Placental epithelial cell (primary cell): ENCODE measurements at places on chromosomes 7 and 10. TPM values are rescaled to one million over a fixed set of nuclear protein-coding genes. Genes with fewer than 3 reads are reported as not detected.

The TMEM196 gene
- total RNA-seq, result not detected in 2 replicates

The TBXAS1 gene
- total RNA-seq, result 1.6 and 5.0 TPM in 2 replicates

The FANK1 gene
- total RNA-seq, result 11.9 and 30.2 TPM in 2 replicates

The OTUD1 gene
- 10.6 and 25.2 TPM in 2 replicates for total RNA-seq

The CNPY1 gene
- not detected in 2 replicates for total RNA-seq

The PIP gene
- total RNA-seq, result not detected in 2 replicates

The SVIL gene
- total RNA-seq, result 63.5 and 90.7 TPM in 2 replicates

The MMP21 gene
- 0.11 TPM in 1 of 2 replicates, not detected in the other for total RNA-seq

The MUC12 gene
- under 0.01 and 0.98 TPM in 2 replicates for total RNA-seq

The SPAM1 gene
- total RNA-seq, result not detected in 2 replicates

The MOGAT3 gene
- not detected in 2 replicates for total RNA-seq

The RAPGEF5 gene
- 0.79 and 1.1 TPM in 2 replicates for total RNA-seq

The CDNF gene
- total RNA-seq, result 2.0 and 2.7 TPM in 2 replicates

The CALML3 gene
- not detected in 2 replicates for total RNA-seq

The MIOS gene
- 29.1 and 39.4 TPM in 2 replicates for total RNA-seq

The NYAP1 gene
- 0.87 and 2.0 TPM in 2 replicates for total RNA-seq

The CYP3A5 gene
- total RNA-seq, result under 0.01 TPM in 1 of 2 replicates, not detected in the other

The TFR2 gene
- total RNA-seq, result 1.2 and 1.7 TPM in 2 replicates

The SRGN gene
- 0.39 TPM in 1 of 2 replicates, not detected in the other for total RNA-seq

The SNCG gene
- total RNA-seq, result 1.3 and 1.6 TPM in 2 replicates

The C7orf57 gene
- 0.11 and 0.39 TPM in 2 replicates for total RNA-seq

The DAGLB gene
- total RNA-seq, result 36.5 and 41.1 TPM in 2 replicates

The SPDYE16 gene
- under 0.01 and 0.39 TPM in 2 replicates for total RNA-seq

The GIMAP1 gene
- not detected in 2 replicates for total RNA-seq

The BAG3 gene
- total RNA-seq, result 38.1 and 42.5 TPM in 2 replicates

The RADIL gene
- under 0.01 TPM in 1 of 2 replicates, not detected in the other for total RNA-seq

The PRSS2 gene
- not detected in 2 replicates for total RNA-seq

The NEURL1 gene
- total RNA-seq, result 5.5 and 10.0 TPM in 2 replicates

The UNC5B gene
- total RNA-seq, result 0.39 and 0.87 TPM in 2 replicates

The ZNF12 gene
- total RNA-seq, result 20.4 and 27.5 TPM in 2 replicates

The PLXDC2 gene
- total RNA-seq, result 19.6 and 20.2 TPM in 2 replicates

The FAM25C gene
- 20.6 TPM in 1 of 2 replicates, not detected in the other for total RNA-seq

The SFXN2 gene
- 2.9 and 4.3 TPM in 2 replicates for total RNA-seq

The GALNT17 gene
- total RNA-seq, result 0.79 TPM in 1 of 2 replicates, not detected in the other

The UCN3 gene
- not detected in 2 replicates for total RNA-seq

The AMZ1 gene
- 11.0 and 16.2 TPM in 2 replicates for total RNA-seq

The MRC1 gene
- under 0.01 and 0.11 TPM in 2 replicates for total RNA-seq

The PAX4 gene
- not detected in 2 replicates for total RNA-seq

The SPDYE2 gene
- total RNA-seq, result not detected in 2 replicates

The HEPACAM2 gene
- total RNA-seq, result not detected in 2 replicates

The PRSS1 gene
- not detected in 2 replicates for total RNA-seq

The LHFPL3 gene
- not detected in 2 replicates for total RNA-seq

The AKR1C4 gene
- total RNA-seq, result not detected in 2 replicates

The ZC3HAV1L gene
- 50.3 and 55.2 TPM in 2 replicates for total RNA-seq

The LBX1 gene
- not detected in 2 replicates for total RNA-seq

The BAMBI gene
- total RNA-seq, result 65.1 and 69.9 TPM in 2 replicates
